MCF 10A (cell line): ENCODE measurements at places on chromosomes 3 and 15. TPM values are rescaled to one million over a fixed set of nuclear protein-coding genes. Genes with fewer than 3 reads are reported as not detected.

GRCh38 chr3:80014576-80014975, 246.8 kb upstream of the ROBO1 start:
- DNase-seq: no peak

DNA sequence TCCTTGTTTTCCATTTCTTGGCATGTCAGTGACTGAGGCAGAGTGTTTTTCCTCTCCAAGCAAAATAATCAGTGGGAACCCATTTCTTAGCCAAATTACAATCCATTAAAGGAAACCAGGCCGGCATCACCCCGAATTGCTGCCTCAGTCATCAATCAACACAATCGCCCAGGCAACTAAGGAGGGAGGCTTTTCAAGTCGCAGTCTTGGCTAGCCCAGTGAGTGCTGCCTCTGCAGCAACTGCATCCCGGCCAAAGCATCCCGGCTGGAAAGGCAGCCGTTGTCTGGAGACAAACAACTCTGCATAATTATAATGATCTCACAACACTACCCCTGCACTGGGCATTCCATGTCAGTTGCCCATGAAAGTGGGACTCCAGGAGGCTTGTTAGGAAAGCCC, 213.5 kb upstream of the PRICKLE2 start:
- DNase-seq: no peak

The NME9 gene
- not detected in 2 replicates for total RNA-seq

DNA sequence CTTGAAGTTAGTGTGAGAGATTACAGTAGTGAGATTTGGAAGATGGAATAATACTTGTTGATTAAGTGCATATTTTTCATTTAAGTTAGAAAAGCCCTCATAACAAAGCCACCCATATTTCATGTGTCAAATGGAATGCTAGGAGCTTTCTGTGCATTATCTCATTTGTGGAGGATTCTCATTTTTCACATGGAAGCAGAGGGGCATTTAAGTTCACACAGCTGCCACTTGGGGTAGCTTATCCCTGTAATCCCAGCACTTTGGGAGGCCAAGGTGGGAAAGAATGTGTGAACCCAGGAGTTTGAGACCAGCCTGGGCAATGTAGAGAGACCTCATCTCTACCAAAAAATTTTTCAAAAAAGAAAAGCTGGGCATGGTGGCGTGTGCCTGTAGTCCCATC, 55.2 kb downstream of the RAB7A start:
- no peak for DNase-seq

GRCh38 chr15:58420579-58421043, 11.2 kb upstream of the LIPC start:
- no peak for DNase-seq
